Calu3 (cell line): ENCODE measurements at places on chromosomes 2 and 18. TPM values are rescaled to one million over a fixed set of nuclear protein-coding genes. Genes with fewer than 3 reads are reported as not detected.

DNA sequence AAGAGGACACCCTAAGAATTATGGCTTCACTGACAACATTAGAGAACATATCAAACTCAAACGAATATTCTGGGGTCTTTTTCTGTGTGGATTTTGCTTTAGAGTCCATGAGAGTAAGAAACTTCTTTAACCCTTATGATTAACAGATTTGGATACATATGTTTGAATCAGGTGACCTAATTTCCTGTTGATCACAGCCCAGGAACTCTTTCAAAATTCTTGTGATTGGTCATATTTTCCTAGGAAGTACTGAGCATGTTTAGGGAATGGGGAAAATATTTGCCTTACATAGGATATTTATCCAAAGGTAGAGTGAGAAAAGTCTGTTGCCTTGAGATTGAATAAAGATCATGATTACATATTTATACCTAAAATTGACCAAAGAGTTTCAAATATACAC, 160.0 kb downstream of the KCNH7 start:
- H3K27me3 ChIP-seq = no peaks in the 10 kb centered on the region
- H3K4me1 ChIP-seq = no peaks in the 10 kb centered on the region
- H3K27ac ChIP-seq = no peak overlapping the region
- no peak for DNase-seq

- H3K27me3 ChIP-seq = no peaks in the 10 kb centered on the region
- peak overlapping the region; percentile 82 for H3K4me3 ChIP-seq
- H3K36me3 ChIP-seq = peaks cover 57% of the 10 kb centered on the region
These were observed 787 bp upstream of the ADGRF3 start for GRCh38 chr2:26347286-26347865.

DNA sequence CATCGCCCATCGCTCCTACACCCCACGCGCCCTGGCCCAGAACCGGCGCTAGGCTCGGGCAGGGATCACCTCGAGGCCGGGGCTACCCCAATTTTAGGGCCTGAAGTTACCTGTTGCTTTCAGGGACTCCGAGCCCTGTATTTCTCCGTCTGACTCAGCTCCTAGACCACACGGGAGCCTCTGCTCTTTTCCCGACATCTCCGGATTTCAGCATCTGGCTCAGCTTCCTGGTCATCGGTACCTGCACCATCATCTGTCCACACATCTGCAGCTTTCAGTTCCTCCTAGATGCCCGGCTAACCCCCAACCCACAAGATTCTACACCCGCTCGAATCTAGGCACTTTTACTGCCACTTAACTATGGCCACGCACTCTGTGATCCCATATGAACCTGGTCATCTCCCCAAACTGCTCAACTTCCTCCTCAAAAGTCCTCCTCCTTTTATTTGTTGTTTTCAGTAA, 12.1 kb upstream of the HMSD start:
- no peaks in the 10 kb centered on the region for H3K27me3 ChIP-seq
- no peaks in the 10 kb centered on the region for H3K4me1 ChIP-seq
- H3K27ac ChIP-seq = no peak overlapping the region
- no peak for DNase-seq
- H3K36me3 ChIP-seq = peaks cover 7% of the 10 kb centered on the region

- DNase-seq = no peak
- no peaks in the 10 kb centered on the region for H3K36me3 ChIP-seq
- H3K4me1 ChIP-seq = no peaks in the 10 kb centered on the region
- no peak overlapping the region for H3K27ac ChIP-seq
- no peaks in the 10 kb centered on the region for H3K27me3 ChIP-seq
These were observed 42.4 kb upstream of the IGFBP2 start for GRCh38 chr2:216590780-216591179.

- H3K27me3 ChIP-seq = no peaks in the 10 kb centered on the region
- H3K27ac ChIP-seq = no peak overlapping the region
- H3K36me3 ChIP-seq = no peaks in the 10 kb centered on the region
- H3K4me1 ChIP-seq = no peaks in the 10 kb centered on the region
These were observed 357.4 kb upstream of the ACVR2A start for GRCh38 chr2:147487286-147487977.

DNA sequence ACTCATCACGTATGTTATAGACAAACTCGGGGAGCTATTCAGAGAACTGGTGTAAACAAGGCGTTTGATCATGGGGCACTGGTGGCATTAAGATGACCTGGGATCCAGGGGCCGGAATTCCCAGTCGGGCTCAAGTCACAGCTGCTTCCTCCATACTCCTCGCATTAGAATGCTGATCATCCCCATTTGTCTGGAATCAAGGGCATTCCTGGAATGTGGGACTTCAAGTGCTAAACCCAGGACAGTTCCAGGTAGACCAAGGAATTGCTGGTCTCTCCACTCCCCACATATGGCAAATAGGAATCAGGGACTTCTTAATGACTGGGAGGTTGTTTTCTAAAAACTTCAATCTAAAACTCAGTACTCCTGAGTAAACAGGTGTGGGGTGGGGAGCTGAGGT, 355.7 kb upstream of the RAB6C start:
- no peaks in the 10 kb centered on the region for H3K4me1 ChIP-seq
- no peaks in the 10 kb centered on the region for H3K36me3 ChIP-seq
- no peaks in the 10 kb centered on the region for H3K27me3 ChIP-seq
- DNase-seq = no peak
- H3K27ac ChIP-seq = no peak overlapping the region

DNA sequence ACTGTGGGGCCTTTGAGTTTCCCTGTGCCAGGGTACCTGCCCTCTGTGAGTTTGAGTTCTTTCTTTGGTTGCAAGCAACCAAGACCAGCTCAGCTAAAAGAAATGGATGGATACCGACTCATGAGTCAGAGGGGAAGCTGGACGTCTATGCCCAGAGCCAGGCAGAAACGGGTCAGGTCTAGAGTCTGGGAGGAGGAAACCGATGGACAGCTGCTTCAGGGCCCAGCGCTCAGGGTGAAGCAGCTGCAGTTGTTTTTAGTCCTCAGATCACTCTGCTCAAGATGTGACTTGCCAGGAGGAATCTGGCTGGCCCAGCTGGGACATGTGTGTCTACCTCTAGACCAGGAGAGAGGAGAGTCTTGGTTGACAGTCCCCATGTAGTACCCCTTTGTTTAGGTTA, 10.1 kb upstream of the TYMS start:
- no peak overlapping the region for H3K4me3 ChIP-seq
- no peak for DNase-seq
- no peak overlapping the region for H3K27ac ChIP-seq
- no peaks in the 10 kb centered on the region for H3K4me1 ChIP-seq

DNA sequence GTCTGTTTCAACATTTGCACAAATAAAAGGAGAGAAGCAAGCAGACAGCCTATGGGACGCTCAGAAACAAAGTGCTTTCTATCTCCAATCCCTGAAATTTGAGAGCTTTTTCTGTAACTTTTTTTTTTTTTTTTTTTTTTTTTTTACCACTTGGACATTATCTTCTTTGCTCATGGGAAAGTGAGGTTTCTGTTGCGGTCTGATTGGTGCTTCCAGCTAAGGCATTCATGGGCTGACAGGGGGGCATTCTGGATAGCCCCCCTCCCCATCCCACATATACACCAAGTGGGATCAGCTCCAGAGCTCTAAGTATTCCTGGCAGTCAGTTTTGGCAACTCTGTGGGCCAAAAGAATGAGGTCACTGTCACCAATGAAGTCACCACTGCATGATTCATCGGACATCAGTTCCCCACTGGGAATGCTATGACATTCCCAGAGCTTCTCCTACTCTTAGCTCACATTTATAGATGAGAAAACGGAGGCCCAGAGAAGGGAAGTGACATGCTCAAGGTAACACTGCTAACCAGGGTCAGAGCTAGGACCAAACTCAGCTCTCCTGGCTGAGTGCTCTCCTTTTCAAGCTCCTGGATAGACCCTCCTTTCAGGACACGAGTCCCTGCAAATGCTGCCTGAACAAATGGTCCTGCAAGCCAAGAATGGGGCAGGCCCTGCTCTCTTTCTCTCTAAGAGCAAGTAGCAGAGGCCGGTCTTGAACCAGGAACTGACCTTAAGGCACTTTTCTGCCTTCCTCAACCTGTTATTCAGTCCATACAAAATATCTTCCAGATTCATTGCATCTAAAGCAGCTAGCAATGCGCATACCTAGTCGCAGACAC, 61.3 kb downstream of the TMEM247 start:
- peak overlapping the region; percentile 75 for H3K4me3 ChIP-seq
- peaks cover 28% of the 10 kb centered on the region for H3K36me3 ChIP-seq
- H3K4me1 ChIP-seq = peaks cover 10% of the 10 kb centered on the region

DNA sequence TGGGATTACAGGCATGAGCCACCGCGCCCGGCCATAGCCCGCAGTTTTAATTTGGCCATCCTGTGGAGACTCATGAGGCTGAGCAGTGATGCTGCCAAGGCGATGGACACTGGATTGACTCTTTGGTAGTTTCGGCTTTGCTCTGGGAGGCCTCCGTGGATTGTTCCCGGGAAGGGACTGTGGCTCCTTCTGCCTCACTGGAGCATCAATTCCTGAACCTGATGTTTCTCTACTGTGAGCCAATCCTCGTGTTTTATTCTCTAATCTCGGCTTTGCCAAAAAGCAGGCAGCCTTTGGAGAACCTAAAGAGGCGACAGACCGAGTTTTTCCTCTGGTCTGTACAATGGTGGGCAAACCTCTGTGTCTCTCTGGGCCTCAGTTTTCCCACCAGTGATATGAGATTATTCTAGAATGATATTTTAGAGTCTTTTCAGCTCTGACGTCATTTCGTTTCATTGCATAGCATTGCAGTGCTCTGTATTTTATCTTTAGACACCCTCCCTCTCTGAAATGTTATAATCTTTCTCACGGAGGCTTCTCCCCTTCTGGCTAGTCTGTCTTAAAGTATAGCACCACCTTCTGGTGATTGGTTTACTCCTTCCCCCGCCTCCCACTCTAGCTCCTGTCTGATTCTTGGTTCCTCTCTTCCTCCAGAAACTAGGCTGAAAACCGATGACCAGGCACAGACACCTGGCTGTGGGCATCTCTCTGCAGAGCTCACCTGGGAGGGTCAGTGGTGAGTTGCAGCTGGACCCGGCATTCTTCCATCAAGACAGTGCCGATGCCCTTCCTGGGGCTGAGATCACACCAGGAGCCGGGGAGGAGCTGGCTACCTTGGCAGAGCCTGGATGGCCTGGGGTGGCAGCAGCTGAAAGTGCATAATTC, 341.3 kb downstream of the MYCN start:
- H3K27me3 ChIP-seq = peaks cover 24% of the 10 kb centered on the region
- no peak overlapping the region for H3K27ac ChIP-seq
- DNase-seq = peak; percentile 57
- H3K4me1 ChIP-seq = no peaks in the 10 kb centered on the region

GRCh38 chr18:25284861-25285550, 67.0 kb downstream of the ZNF521 start:
- no peak overlapping the region for H3K4me3 ChIP-seq
- DNase-seq = no peak
- H3K27ac ChIP-seq = no peak overlapping the region

DNA sequence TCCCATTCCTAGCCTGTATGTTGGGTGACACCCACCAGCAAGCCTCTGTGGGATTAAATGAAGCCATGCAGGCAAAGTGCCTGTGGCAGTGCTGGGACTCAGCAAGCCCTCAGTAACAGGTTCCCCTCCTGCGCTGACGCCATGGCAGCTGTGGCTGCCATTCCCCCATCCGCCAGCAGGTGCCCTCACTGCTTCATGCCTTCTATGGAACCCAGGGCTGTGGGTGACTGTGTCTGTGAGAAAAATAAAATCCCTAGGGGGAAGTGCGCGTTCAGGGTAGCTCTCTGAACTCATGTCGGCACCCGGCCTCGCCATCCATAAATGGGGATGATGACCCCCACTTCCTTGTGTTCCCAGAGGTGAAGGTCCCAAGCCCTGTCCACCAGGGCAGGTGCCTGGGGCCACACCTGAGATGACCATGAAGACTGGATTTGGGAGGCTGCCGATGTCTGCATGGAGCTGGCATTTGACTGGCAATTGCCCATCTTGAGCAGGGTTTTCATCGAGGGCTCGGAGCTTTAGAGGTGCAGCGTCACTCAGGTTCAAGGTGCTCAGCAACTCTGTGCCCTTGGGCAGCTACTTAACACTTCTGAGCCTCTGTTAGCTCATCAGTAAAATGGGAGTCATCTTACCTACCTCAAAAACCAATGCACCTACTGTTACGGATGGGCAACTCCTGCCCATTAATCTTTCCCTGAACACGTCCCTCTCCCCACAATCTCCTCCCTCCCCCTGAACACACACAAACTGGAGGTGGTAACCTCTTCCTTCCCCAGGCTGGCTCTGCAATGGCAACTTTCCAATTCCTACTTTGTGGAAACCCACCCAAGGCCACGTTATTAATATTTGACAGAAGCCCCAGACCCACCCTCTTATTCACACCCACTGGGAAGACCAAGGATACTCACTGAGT, 2.9 kb upstream of the MAL start:
- DNase-seq = peak; percentile 83
- H3K27ac ChIP-seq = no peak overlapping the region
- H3K4me1 ChIP-seq = peaks cover 31% of the 10 kb centered on the region
- peaks cover 70% of the 10 kb centered on the region for H3K27me3 ChIP-seq
- no peaks in the 10 kb centered on the region for H3K36me3 ChIP-seq
- no peak overlapping the region for H3K4me3 ChIP-seq

DNA sequence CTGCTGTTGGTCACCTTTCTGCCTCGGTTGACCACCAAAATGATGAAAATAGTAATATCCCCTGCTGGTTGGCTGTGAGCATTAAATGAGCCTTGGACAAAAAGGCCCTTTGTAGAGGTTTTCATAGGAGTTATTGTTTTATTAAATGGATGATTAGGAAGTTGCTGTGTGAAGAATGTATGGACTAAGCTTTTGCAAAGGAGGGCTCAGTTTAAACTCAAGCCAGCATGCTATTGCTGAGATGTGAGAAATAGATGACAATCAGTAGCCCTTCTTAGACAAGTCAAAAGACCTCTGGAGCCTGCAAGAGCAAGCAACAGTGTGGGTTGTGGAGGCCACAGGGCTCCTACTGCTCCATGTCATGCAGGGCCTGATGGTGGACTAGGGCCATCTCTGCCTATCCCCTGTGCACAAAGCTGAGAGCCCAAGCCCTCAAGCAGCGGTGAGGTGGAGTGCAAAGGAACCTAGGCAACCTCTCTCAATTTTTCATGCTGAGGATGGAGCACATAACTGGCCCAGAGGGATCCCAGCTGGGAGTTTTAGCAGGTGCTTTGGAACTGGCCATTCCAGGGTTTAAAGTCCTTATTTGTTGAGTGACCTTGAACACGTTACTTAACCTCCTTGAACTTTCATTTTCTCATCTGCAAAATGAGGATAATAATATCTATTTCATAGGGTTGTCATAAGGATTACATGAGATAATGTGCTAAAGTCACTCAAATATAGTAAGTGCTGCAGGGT, 37.1 kb downstream of the FOSL2 start:
- H3K36me3 ChIP-seq = peaks cover 1% of the 10 kb centered on the region
- H3K4me3 ChIP-seq = no peak overlapping the region
- H3K4me1 ChIP-seq = peaks cover 5% of the 10 kb centered on the region
- no peak overlapping the region for H3K27ac ChIP-seq
- no peak for DNase-seq
- no peaks in the 10 kb centered on the region for H3K27me3 ChIP-seq

Gene HOXD8
- not detected in 2 replicates for total RNA-seq

Gene SPHKAP
- not detected in 2 replicates for total RNA-seq

Gene SLC9A4
- 0.12 and 0.22 TPM in 2 replicates for total RNA-seq

Gene ST6GAL2
- not detected in 2 replicates for total RNA-seq

Gene CCDC141
- total RNA-seq = 0.07 and 0.34 TPM in 2 replicates

Gene GALR1
- total RNA-seq = not detected in 2 replicates

Gene MAP4K4
- total RNA-seq = 136 and 151 TPM in 2 replicates
